ENCODE measurements at places on chromosomes 16 and 17.
A peak's percentile ranks its signal among the peaks of the same experiment; 100 is the strongest.

DNA sequence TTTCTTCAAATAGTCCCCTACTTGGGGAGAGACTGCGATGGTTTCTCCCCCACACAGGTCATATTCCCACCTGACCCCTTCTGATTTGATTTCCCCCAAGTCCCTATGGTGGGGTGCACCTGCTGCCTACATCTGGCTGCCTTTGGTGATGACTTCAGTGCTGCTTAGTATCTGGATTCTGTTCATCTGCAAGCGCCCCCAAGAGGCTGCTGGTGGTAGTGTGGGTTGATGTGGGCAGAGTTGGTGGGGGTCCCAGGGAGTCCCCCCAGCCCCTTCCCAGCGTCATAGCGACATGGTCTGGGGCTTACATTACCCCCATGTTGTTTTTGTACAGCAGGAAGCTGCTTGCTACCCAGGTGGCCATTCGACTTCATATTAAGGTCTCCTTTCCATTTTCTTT, 99.2 kb downstream of the NTN1 start:
- DNase-seq, result no peak

DNA sequence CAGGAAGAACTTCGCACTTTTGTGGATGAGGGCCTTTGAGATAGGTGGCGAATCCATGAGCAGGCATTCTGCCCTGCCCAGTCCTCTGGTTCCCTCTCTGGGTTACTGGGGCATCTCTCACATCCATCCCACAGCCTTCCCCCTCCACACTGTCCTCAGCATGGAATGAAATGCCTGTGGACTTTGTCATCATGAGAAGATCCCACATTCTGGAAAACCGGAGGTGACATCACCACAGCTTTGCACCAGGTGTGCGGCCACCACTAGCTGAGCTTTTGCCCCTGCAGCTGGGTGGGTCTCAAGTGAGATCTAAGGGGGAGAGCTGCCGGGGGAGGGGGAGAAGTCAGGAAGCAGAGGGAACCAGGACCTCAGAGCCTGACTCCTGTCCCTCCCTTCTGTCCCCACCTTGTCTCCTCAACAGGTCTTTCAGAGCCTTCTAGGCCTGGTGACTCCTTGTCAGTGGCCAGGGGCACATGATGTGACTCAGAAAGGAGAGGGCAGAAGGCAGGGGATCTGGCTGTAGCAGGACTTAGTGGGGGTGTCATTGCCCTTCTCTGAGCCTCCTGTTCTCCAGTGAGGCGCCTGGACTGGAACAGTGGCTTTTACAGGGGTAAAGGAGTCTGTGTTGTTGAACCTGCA, 40.0 kb upstream of the DLX4 start:
- DNase-seq, result no peak

DNA sequence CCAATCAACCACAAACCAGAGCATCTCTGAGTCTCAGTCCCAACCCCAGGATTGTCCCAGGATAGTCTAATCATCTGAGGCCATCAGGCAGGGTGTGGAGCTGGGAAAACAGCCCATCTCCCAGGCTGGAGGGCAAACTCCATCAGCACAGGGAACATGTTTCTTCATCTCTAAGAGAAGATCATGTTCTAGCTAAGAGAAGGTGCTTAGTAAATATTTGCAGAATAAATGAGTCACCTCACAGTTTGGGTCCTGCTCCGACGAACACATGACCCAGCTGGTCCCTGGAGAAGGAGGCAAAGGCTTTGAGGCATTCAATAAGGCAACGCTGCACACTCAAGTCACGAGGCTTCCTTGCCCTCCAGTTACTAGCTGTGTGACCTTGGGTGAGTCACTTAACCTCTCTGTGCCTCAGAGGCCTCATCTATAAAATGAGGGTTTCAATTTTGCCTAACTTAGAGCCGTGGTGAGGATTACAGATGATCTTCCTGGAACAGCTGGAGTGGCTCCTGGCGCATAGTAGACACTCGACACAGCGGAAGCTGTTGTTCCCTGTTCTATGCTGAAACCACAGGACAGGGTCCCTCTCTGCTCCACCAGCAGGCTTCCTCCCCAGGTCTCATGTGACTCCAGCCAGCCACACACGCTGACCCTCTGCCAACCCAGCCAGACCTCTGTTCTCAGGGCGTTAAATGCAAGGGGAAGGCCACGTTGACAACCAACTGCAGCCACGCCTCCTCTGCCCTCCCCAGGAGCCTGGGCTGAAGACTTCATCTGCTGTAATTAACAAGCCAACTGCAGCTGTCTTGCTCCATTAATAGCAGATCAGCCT, 10.3 kb upstream of the RPL38 start:
- peak; percentile 75 for DNase-seq

DNA sequence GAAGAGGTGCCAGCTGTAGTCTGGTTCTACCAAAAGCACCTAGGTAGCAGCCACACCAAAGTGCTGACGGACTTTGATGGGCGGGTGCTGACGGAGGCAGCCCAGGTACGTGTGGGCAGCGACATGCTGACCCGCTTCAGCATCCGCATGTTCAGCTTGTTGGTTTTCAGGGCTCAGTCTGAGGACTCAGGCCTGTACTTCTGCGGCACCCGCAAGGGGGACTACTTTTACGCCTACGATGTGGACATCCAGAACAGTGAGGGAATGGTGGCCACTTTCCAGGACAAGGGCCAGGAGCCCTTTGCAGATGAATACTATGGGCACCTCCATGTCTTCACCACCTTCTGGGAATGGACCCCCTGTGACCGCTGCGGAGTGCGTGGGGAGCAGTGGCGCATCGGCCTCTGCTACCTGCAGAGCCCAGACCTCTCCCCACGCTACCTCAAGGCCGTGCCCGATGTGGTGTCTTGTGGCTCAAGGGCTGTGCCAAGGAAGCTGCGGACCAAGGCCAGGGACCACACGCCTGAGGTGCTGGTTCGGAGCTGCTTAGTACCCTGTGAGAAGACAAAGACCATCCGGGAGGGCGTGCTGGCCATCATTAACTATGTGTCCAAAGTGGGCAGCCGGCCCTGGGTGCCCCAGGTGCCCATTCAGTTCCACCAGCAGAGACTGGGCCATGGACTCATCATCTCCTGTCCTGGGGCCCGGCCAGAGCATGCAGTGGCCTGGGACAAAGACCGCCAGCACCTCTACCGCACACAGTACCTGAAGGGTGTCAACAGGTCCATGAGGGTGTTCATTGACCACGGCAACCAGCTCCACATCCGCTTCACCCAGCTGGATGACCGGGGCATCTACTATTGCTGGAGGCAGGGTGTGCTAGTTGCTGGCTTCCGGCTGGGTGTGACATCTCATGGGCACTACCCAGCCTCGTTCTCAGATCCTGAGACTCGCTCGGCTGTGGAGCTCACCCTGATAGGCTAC, 5.0 kb upstream of the EFTUD2 start:
- DNase-seq, result no peak

GRCh38 chr17:82299452-82299851, 18.0 kb downstream of the CD7 start:
- DNase-seq, result no peak

DNA sequence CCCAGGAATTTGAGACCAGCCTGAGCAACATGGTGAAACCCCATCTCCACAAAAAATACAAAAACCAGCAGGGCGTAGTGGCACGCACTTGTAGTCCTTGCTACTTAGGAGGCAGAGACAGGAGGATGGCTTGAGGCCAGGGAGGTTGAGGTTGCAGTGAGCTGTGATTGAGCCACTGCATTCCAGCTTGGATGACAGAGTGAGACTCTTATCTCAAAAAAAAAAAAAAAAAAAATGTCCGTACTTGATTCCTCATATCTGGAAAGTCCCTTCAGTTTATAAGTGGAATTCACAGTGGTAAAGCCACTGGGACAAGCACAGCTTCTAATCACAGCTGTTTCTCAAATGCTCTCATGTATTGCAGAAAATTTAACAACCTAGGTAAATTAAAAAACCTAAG, 78.6 kb upstream of the CREBBP start:
- no peak for DNase-seq

DNA sequence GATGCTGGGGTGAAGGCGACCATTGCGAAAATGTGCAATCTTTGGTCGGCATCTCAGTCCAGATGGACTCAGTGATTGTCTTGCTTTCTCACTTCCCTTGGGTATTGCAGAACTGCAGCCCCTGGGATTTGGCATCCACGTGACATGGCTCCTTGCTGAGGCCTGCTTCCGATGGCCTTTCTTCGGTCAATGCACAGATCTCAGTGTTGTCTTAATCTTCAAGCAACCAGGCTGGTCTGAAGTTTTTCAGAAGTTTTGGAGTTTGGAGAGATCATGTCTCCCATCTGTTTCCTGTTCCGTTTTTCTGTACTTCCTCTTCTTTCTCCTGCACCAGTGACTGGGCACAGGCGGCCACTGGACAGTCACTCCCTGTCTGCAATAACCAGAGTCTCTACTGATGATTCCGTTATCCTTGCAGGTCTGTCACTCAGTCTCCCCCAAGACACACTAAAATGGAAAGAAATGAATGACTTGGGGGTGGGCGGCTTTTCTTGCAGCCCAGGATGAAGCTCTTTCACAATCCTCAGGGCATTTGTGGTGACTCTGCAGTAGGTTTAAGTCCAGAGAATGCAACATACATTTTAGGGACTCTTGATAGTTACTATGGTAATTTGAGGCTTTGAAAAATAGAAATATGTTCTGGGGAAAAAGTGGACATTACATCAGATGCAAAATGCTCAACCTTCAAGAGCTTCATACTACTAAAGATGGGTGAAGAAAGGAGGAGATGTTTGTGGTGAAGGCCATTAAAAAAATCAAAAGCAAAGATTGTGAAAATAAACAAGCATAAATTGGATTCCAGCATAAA, 106.3 kb upstream of the ZFHX3 start:
- no peak for DNase-seq

DNA sequence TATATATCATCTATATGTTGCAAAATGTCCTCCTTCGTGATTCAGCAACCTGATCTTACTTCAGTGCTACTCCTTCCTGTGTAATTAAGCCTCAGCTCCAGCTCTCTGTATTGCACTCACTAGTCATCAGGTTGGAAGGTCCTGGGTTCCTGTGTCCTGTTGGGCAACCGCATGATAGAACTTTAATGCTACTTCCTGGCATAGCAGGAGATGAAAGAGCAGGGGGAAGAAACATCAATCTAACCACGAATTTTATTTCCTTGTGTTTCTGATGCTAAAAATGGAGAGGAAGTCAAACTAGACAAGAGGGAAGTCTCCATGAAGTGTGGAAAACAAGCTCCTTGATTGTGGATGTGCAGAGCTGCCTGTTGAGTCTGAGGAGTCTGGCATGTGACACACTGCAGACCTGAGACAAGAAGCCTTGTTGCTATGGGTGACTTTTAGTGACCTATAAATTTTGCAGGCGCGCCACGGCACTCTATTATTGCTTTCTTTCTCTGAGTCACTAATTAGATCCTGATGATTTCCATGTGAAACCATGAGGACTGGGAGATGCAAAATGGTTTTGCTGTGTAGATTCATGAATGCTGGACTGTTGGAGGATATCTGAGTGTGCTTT, 25.6 kb downstream of the IGSF6 start:
- no peak for DNase-seq
